Activated T-helper 9 cell treated with anti-CD3 and anti-CD28 coated beads, Interleukin-2, amount 50 U/mL, for 16 hours (primary cell): ENCODE measurements at places on chromosomes 11 and 22.

DNA sequence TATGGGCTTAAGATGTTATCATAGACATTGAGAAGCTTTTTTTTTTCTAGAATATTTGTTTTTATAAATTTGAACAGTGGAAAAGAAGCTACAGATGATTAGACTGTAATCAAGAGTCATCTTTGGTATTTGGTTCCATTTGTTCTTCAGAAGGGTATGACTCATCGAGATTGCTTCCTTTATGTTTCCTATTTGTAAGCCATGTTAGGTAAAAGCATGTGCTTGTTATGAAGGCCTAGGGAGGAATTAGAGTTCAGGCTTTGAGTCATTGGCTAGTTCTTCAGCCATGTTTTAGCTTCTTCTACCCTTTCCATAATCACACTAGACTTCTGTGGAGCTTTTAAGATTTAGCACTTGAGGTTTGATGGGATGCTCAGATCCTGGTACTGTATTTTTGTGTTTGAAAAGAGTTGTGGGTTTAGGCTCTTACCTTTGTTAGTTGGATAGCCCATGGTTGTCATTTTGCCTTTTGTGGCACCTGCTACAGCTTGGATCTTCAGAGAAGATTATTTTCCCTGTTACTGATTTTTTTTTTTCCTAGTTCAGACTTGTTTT lies 44.3 kb downstream of the POLD3 start:
- no peak for DNase-seq

DNA sequence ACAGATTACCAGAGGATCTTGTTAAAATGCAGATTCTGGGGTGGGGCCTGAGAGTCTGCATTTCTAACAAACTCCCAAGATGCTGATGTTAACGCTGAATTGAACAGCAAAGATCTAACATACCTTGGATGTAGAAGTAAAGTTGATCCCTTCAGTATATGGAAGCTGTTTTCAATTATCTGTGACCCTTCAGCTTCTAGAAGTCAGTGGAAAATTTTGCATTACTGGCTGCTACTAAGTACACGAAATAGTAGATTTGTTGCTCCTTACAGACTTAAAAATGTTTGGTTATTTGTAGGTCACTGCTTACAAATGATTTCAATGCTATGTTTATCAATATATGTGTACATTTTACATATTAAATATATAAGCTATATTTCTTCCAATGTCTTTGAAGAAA lies 107.4 kb downstream of the ARHGAP42 start:
- no peak for DNase-seq

GRCh38 chr22:26624803-26625202 lies 3.0 kb downstream of the CRYBA4 start:
- DNase-seq, result no peak

GRCh38 chr11:33808228-33808828 lies 34.0 kb upstream of the FBXO3 start:
- peak; percentile 77 for DNase-seq

DNA sequence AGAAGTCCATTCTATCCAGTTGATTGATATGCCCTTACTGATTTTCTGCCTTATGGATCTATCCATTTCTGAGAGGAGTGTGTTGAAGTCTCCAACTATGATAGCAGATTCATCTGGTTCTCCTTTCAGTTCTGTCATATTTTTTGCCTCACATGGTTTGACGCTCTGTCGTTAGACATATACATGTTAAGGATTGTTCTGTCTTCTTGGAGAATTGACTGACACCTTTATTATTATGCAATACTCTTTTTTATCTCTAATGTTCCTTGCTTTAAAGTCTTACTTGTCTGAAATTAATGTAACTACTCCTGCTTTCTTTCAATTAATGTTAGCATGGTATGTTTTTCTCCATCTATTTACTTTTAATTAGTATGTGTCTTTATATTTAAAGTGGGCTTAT lies 12.1 kb upstream of the ARHGAP20 start:
- DNase-seq, result no peak

DNA sequence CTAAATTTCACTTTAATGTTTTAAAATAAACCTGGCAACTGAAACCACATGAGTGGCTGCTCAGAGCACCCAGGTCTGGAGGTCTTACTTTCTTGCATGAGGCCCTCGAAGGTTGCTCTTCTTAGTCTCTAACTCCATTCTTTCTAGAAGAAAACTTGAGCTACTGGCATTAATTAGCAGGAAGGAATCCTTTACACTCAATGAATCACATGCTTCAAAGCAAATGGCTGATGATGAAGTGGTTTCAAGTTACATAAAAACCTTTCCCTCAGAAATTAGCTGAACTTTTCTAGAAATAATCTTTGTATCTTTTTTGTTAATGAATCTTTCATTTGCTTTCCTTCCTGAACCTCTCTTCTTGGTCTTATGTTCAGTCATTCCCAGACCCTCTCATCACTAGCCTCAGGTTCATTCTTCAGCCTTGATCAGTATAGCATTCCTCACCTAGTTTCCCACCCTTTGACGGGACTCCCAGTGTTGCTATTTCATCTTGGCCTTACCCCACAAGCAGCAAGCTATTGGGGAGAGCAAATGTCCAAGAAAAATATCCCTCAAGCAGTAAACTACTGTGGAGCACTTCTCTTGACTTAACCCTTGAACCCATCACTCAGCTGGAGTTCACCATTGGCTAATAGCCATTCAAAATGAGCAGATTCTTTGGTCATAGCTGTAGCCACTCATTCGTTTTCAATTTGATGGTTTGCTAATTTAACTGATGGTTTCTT lies 75.1 kb downstream of the INSC start:
- no peak for DNase-seq

GRCh38 chr11:10114593-10115404 lies 179.2 kb downstream of the SBF2 start:
- no peak for DNase-seq

DNA sequence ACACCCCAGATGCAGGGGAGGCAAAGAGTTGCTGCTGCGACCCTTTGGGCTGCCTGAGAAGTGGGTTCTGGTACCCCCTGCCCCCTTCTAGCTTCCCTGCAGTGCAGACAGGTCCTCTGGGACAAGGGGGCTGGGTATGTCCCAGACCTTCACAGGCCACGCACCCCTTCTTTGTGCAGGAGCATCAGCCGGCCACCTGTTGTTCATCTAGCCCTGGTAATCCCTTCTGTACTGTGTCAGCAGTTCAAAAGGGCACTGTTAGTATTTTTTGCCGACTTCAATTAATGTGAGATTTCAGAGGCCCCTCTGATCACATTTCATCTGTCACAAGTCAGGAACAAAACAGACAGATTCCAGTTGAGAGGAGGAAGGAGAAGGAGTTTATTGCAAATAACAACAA lies 49.9 kb downstream of the ALX4 start:
- no peak for DNase-seq

DNA sequence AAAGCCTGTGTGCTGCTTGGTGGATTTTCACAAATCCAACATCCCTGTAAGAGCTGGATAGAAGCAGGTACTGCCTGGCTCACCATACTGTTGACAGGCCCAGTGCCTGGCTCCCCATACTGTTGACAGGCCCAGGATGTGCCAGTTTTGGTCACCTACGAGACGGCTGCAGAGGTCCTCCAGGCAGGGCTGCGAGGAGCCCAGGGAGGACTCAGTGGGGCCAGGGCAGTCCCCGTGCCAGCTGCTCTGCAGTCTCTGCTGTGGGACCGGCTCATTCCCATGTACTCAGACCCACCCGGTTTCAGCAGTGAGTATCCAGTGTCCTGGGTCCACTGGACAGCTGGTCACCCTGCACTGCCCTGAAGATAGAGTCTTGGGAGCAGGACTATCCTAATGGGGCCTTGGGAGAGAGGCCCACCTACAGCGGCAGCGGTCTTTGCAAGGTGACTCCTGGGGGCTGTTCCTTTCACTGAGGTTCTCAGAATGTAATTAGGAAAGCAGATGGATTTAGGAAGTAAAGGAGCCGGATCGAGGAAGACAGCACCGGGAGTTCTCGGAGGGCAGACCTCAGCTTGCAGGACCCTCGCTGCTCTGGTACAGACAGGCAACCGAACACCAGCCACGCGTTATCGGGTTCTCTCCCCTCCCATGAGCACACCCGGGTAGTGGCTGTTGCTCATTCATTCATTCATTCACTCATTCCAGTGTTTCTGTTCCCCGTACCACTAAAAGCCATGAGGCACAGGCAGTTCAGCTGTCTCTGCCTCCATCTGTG lies 106.1 kb downstream of the CTTN start:
- no peak for DNase-seq

DNA sequence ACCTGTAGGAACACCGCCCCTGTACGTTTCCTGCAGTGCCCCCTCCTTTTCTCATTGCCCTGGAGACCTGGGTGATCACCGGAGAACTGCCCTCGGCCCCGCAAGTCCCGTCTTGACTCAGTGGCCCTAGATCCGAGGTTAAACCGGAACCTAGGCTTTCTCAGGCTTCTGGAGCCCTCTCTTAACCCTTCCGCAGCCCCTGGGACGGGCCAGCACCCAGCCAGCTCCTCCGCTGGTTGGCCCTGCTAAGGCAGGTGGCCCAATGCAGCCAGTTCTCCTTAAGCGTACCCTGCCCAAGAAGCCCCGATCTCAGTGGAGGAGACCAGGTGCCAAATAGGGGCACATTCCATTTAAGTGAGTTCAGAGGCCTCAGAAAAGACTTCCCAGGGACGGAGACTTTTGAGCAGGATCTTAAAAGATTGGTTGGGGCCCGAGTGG lies 776 bp downstream of the NLRX1 start:
- no peak for DNase-seq

GRCh38 chr11:64296830-64297698 lies 3.1 kb upstream of the CATSPERZ start:
- DNase-seq, result no peak

DNA sequence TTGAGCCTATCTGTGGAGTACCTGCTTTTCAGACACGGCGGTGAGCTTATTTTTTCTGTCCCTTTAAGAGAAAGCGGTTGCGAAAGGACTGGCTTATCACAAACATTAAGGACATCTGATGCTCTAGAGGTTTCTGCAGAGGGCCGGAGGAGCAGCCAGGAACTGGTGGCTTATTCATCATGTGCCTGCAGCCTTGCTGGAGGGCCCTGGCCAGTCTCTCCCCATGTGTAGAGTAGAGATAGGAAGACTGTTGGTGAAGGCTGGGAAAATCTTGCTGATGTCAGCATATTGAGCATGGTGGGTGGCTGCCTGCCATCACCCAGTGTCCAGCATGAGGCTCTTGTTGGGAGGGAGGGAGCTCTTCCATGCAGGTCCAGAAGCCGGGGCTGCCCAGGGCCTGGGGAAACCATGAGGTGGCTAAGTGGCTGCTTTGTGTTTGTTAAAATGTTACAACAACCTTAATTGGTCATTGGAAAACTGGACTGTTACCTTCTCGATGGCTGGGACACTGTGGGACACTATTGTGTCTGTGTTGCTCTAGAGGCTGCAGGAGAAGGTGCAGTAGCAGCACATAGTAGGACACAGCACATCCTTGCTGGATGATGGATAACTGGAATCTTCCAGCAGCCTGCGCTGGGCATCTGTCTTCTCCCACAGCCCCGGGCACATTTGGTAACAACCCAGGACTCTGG lies 54.3 kb downstream of the TSPAN18 start:
- DNase-seq, result no peak

GRCh38 chr11:101726988-101727387 lies 143.2 kb upstream of the TRPC6 start:
- DNase-seq, result no peak

DNA sequence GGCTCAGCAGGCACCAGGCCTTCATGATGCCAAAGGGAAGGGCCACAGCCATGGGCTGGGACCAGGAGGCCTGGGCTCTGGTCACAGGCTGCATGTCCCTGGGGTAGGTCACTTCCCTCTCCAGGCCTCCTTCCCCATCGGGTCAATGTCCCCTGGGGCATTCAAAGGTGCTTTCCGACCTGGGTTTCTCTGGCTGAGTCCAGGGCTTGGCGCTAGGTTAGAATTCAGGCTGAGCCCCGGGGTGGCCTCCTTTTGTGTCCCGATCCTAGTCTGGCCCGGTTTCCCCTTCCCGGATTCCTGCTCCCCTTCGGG lies 12.2 kb downstream of the MAFF start:
- DNase-seq, result no peak

GRCh38 chr11:69048694-69049489 lies at the start of gene TPCN2:
TPCN2 (plus strand) TSS chr11:69048932; CDS start chr11:69048998, 66 bp downstream.
- DNase-seq, result peak; percentile 83

GRCh38 chr11:124882339-124883071 lies 15.2 kb downstream of the ROBO4 start:
- no peak for DNase-seq

DNA sequence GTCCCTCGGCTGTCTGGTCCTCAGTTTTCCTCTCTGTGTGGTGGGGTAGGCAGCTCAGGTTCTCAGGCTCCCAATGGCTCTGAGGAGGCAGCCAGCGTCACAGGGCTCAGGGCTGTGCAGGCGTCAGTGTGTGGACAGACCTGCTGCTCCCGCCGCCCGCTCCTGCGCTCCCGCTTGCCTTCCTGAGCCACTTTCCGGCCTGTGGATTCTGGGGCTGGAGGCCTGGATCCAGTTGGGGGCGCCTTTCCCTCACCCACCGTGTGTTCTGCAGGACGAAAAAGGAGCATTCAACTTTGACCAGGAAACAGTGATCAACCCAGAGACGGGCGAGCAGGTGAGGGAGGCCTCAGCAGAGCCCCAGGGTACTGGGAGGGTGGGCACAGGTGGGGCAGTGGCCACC lies 14.7 kb downstream of the DPP3 start:
- no peak for DNase-seq
